ENCODE measurements at places on chromosomes 1 and 21.

DNA sequence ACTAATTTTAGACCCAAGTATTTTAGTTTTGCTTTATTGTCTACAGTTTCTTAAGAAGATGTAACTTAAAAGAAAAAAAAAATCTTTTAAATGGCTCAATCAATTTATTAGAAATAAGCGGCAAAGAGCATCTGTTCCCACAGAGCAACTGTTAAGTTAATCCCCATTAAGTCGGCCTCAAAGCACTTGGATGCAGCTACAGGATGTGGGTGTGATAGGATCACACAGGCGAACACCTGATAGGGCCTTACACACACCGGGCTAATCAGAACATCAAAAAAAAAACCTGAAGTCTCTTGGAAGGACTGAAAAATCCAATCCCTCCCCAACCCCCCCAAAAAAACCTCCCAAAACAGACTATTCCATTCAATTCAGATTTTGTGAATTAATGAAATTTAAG lies 23.0 kb downstream of the APP start:
- DNase-seq, result no peak

DNA sequence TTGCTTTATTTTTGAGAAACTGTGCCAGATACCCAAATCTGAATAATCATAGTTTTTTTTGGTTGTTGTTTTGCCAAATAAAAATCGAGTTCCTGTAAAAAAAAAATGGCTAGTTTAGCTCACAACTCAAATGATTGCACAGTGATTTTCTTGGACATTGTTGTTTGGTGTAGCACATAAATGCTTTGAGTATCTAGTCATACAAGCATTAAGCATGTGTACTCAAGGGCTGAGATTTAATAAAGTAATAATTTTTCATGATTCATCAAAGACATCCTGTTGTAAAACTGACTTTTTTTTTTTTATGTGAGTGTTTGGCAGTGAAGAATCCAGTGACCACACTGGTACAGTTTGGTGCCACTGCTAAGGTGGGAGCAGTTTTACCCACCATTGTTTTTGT lies 18.8 kb downstream of the ITSN1 start:
- DNase-seq, result no peak

GRCh38 chr21:39120876-39121599 lies 62.2 kb downstream of the PSMG1 start:
- DNase-seq, result no peak

GRCh38 chr1:47996406-47997226 lies 569 bp downstream of the TRABD2B start:
- no peak for DNase-seq

DNA sequence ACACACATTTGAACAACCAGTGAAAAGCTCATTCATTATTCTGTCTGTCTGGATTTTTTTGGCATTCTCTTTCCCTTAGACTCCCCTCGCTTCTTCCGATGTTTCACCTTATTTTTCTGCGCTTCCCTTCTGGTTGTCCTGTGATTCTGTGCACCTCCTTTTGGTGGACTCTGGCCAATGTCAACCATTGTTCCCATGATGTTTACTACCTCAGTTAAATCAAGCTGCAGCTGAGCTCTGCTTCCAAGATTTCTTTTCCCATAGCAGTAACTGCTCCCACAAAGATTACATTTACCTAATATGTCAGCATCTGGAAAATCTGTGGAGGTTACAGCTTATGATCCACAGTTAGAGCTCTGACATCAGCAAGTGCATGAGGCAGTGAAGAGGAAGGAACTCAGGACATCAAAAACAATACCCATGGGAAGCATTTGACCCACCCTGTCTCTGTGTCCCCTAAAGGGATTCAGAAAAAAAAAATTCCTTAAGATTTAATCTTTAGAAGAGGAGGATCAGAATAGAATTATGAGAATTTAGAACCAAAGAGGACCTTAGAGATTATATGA lies 69.9 kb upstream of the ADAMTS5 start:
- no peak for DNase-seq

DNA sequence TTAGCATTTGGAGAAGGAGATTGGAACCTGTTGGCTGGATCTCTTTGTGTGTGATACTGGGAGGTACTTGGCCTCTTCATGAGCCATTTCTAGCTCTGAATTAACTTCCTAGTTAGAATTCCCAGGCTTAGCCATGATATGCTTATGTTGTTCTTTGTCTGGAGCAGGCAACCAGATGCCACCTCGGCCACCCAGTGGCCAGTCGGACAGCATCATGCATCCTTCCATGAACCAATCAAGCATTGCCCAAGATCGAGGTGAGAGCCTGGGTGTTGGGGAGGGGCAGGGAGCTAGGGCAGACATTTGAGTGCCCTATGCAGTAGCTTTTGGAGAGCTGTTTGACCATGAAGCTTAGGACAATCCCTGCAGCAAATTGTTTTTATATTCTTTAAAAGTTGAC lies 26.5 kb upstream of the PIGV start:
- no peak for DNase-seq

- DNase-seq, result no peak
Observed at GRCh38 chr1:203080456-203080855, 5.4 kb downstream of the MYOG start.

GRCh38 chr1:93567255-93567918 lies 114.2 kb downstream of the BCAR3 start:
- no peak for DNase-seq

DNA sequence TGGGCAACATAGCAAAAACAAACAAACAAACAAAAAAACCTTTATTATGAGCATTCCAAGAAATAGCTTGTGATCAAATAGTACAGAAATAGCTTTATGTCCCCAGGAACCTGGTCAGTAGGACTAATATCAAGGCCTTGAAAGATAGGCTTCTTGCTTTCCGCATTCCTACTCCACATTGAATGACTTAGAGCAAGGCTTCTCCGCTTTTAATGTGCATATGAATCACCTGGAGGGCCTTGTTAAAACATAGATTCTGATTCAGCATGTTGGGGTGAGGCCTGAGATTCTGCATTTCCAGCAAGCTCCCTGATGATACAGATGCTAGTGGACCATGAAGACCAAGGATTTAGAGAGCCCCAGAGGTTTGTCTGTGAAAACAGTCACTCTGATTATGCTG lies 17.4 kb downstream of the PLEKHA6 start:
- no peak for DNase-seq

DNA sequence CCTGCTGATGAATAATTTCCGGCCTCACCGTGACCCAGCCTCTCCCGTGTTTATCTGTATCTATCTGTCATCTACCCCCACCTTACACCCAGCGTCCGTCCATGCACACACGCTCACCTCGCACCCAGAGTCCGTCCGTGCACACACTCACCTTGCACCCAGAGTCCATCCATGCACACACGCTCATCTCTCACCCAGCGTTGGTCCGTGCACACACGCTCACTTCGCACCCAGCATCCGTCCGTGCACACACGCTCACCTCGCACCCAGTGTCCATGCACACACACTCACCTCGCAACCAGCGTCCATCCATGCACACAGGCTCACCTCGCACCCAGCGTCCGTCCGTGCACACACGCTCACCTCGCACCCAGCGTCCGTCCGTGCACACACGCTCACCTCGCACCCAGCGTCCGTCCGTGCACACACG lies 25.0 kb upstream of the COL18A1 start:
- DNase-seq, result no peak

- no peak for DNase-seq
Observed at GRCh38 chr1:167077128-167077867, 12.9 kb downstream of the GPA33 start.

DNA sequence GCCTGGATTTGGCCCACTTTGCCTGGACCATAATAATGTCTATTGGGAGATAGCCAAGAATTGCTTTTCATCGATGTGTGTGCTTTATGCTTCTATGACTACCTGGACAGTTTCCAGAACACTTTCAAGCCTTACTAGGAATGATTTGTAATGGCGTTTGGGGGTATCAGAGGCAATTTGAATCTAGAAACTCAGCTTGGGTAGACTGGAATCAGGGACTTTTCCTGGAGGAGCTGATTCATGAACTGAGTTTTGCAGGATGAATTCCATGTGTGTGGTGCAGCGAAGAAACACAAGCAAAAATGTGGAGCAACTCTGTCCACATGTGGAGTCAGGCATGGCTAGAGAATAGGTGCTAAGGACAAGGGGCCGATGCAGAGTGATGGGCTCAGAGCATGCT lies 11.9 kb upstream of the TMEM61 start:
- DNase-seq, result no peak

DNA sequence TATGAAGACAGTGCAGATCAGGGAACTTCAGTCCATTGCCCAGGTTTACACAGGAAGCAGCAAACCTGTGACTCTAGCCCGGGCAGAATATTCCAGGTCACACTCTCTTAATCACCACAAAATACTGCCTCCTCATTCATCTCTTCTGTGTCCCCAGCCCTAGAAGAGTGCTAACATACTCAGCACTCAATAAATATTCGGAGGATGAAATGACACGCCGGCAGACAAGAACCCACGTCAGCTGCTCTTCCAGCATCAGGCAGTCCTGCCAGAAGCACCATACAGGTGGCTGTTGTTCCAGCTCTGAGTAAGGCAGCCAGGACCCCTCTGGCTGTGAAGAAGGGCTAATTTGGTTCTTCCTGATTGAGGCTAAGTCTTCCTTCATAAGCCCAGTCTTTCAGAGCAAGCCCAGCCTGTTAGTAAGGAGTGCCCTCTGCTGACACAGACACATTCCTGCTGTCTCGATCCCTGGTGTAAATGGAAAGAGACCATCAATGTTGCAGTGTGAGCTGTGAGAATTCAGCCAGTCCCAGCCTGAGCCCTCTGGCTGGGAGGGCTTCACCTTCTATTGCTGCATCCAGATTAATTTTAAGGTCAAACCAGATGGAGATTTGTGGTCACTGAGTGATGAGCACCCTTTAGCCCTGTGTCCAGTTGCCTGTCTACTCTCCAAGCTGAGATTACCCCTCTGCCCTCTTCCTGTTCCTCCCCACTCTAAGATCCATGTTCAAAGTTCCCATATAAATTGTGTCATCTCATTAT lies 45.0 kb upstream of the KIRREL1 start:
- peak; percentile 51 for DNase-seq

GRCh38 chr1:222739465-222739864 lies 2.5 kb downstream of the FAM177B start:
- DNase-seq, result no peak

GRCh38 chr1:7407544-7407895 lies 363.6 kb upstream of the VAMP3 start:
- DNase-seq, result no peak

GRCh38 chr1:221841251-221841982 lies 99.5 kb upstream of the DUSP10 start:
- no peak for DNase-seq

- DNase-seq, result no peak
Observed at GRCh38 chr1:27993241-27993640, 33.5 kb downstream of the XKR8 start.

DNA sequence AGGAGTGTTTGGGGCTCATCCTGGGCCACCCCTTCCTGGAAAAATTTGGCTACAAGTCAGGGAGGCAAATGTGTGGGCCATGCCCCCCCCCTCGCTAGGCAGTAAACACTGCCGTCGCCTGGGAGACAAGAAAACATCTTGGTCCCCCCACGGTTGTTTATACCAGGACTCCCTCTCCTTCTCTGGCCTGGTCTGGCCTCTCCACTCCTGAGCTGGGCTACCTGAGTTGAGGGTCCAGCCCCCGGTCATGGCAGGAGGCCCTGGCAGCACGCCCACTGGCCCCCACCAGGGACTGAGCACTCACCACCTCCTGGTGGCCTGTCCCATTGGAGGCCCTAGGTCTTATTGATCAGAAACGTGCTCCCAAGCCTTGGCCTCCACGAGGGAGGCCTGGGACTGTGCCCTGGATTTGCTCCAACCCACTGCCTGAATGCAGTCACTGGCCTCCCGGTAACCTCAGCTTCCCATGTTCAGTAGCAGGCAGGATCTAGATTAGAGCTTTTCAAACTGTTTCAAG lies 15.8 kb downstream of the KCNQ4 start:
- DNase-seq, result no peak

- DNase-seq, result peak; percentile 64
Observed at GRCh38 chr1:76868154-76868882, 1.0 kb downstream of the ST6GALNAC5 start.

- DNase-seq, result no peak
Observed at GRCh38 chr21:41338455-41338854, 21.9 kb downstream of the FAM3B start.

GRCh38 chr21:17044696-17045095 lies 468.1 kb upstream of the CXADR start:
- no peak for DNase-seq

GRCh38 chr1:167648978-167649744 lies 19.1 kb downstream of the RCSD1 start:
- DNase-seq, result no peak

- no peak for DNase-seq
Observed at GRCh38 chr1:198228925-198229324, 72.1 kb downstream of the NEK7 start.

GRCh38 chr1:44546403-44547053 lies 127.8 kb downstream of the TMEM53 start:
- no peak for DNase-seq

- DNase-seq, result no peak
Observed at GRCh38 chr1:13667691-13668090, 32.3 kb upstream of the PRDM2 start.

DNA sequence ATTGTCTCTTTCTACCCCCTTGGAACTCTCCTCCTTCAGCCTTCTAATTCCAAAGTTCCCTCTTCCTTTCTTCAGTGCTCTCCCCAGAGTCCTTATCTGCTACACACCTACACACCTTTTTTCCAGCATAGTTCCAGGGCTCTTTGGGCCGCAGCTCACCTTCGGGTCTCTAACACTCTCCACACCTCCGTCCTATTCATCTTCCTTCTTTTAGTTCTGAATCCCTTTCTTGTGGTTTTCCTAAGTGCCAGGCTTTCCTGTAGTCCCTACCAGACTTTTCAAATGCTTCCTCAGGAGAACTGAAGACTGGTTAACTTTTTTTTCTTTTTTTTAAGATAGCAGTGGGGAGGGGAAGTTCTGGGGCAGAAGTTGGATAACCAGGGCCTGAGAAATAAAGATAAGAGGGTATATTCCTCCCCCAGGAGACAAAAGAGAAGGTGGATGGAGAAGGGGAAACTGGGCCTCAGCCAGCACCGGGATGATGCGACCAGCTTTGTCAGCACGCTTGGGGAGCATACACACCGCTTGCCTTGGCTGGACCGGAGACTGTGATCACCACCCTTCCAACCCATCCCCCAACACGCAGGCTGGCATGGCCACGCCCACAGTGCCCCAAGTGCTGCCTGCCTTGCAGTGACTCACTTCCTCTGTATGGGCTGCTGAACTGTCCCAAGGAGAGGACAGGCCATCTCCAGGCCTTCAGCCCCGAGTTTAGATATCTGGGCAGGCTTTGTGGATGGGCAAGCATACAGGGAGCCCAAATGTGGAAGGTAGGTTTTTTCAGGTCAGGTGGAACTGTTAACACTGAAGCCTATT lies 2.5 kb upstream of the CERS2 start:
- no peak for DNase-seq

GRCh38 chr1:92985101-92985500 lies 23.8 kb upstream of the DIPK1A start:
- DNase-seq, result no peak

All from left kidney (tissue), 8 donors.